Activated CD4-positive, alpha-beta T cell treated with anti-CD3 and anti-CD28 coated beads for 36 hours (primary cell): ENCODE measurements at places on chromosomes 11 and 22. TPM values are rescaled to one million over a fixed set of nuclear protein-coding genes. Genes with fewer than 3 reads are reported as not detected.

OLFML1 gene
- not detected for total RNA-seq

OR10D3 gene
- total RNA-seq, result not detected

DAGLA gene
- total RNA-seq, result 0.09 TPM

SHANK3 gene
- total RNA-seq, result 0.16 TPM

CDC42EP2 gene
- total RNA-seq, result 0.91 TPM

IGSF22 gene
- total RNA-seq, result 0.28 TPM

- no peak overlapping the region for H3K27ac ChIP-seq
- H3K4me3 ChIP-seq, result no peak overlapping the region
- DNase-seq, result peak; percentile 17
- peaks cover 77% of the 10 kb centered on the region for H3K27me3 ChIP-seq
- H3K36me3 ChIP-seq, result no peaks in the 10 kb centered on the region
- peaks cover 37% of the 10 kb centered on the region for H3K4me1 ChIP-seq
These were observed 1.6 kb upstream of the WT1 start for GRCh38 chr11:32436751-32437494.

DNA sequence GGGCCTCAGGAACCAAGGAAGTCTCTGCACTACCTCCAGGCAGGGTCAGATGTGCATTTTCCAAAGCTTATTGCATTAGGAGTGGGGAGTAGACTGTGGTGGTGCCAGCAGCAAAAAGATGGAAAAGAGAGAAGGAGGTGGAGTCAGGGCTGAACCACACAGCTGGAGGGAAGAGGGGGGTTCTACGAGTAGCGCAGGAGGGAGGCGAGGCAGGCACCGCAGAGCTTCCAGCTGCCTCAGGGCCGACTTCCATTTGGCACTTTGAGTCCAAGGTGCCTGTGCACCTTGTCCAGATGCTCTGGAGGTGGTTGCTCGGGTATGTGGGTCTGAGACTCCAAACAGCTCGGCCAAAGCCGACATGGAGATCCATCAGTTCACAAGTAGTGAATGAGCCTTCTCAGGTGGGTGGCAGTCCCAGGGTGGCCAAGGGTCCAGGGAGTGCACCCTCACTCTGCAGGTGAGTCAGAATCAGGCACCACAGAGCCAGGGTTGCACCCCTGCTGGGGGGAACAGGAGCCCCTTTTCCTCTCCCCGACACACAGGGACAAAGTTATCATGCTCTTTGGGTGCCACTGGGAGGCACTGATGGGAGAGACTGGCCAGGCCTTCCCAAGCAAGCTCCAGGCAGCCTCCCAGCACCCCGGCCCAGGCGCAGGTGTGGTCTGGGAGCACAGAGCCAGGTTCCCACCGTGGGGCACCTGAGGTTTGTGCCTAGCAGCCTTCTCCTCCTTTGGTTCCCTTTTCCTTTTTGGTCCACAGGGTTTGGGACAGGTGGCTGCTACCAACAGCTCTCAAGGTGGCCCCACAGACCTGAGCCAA is 30.2 kb downstream of the GGT5 start:
- no peak for DNase-seq
- no peaks in the 10 kb centered on the region for H3K36me3 ChIP-seq

DNA sequence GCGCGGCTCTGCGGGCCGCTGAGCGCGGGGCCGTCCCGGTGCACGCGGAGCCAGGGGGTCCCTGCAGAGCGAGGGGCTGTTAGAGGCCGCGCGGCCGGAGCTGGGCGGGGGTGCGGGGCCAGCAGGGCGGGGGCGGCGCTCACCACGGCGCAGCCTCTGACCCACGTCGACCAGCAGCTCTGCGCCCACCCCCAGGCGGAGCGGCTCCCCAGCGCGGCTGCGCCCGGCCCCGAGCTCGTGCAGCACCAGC is 385 bp upstream of the SCO2 start:
- peak overlapping the region; percentile 77 for H3K4me3 ChIP-seq
- no peak for DNase-seq
- H3K27ac ChIP-seq, result no peak overlapping the region
- peaks cover 23% of the 10 kb centered on the region for H3K36me3 ChIP-seq

GRCh38 chr11:121552644-121553043 is 99.9 kb upstream of the SORL1-AS1 start:
- H3K27me3 ChIP-seq, result no peaks in the 10 kb centered on the region
- H3K4me1 ChIP-seq, result peaks cover 14% of the 10 kb centered on the region
- H3K27ac ChIP-seq, result no peak overlapping the region
- peaks cover 36% of the 10 kb centered on the region for H3K36me3 ChIP-seq
- no peak overlapping the region for H3K4me3 ChIP-seq

DNA sequence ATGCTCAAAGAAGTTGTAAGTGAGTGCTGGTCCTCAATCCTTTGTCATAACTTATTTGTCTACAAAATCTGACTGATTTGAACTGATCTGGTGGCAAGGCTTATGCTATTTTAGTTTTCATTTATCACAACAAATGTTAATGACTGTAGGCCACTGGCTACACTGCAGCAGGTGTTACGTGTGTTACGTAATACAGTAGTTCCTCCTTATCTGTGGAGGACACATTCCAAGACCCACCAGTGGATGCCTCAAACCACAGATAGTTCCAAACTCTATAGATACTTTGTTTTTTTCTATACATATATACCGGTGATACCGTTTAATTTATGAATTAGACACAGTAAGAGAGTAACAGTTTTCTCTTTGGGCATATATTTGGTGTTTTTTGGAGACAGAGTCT is 7.0 kb downstream of the MADD start:
- H3K4me1 ChIP-seq, result peaks cover 18% of the 10 kb centered on the region
- H3K27me3 ChIP-seq, result no peaks in the 10 kb centered on the region
- no peak overlapping the region for H3K27ac ChIP-seq

DNA sequence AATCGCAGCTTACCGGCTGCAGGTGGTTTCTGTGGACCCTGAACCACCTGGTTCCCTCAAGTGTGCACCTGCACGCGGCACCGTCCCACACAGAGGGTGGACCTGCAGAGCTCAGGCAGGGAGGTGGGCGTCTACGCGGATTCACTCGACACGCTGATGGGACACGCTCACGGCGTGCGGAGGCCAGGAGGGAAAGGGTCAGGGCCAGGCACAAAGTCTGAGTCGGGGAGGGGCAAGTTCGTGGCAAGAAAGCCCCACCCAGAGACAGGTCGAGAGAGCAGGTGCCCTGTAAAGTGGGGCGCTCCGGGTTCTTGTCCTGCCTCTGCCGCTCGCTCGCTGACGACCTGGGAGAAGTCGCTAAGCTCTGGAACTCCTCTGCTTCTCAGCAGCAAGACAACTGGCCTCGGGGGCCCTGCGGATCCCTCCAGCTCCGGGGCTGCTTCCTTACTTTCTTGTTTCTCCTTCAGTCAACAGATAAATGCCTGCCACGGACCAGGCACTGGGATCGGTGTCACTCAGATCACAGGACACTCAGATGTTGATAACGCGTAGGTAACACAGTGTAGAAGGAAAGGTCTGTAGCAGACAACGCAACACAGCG is 72.4 kb upstream of the NUP50 start:
- no peak for DNase-seq
- H3K27me3 ChIP-seq, result peaks cover 8% of the 10 kb centered on the region
- no peak overlapping the region for H3K4me3 ChIP-seq
- H3K4me1 ChIP-seq, result peaks cover under 1% of the 10 kb centered on the region
- no peaks in the 10 kb centered on the region for H3K36me3 ChIP-seq

DNA sequence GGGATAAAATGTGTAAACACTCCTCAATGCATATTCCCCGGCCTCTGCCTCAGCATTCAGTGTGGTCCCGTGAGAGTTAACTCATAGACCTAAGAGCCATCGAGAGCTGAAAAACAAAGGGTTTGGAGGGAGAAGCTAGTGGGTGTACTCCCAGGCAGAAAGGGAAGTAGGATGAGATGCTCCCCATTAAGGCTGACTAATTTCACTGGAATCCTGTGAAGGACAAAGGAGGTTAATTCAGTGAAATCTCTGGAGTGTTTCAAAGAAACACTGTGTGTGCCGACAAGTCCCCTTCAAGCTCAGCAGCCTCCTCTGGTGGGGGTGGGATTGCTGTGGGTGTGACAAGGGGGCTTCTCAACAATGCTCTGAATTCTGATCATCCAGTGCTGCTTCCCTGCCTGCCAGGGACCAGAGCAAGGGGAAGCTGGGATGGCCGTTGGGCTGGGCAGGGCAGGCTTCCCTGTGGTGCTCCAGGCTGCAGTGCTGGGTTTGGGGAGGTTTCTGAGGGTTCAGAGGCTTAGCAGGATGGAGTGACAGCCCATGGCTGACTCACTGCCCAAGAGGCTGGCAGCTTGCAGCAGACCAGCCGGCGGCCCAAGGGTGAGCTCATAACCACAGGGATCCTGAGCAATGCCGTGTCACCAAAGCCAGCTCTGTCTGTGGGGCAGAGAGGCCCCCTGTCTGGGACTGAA is 61.4 kb upstream of the BMAL1 start:
- peak; percentile 68 for DNase-seq
- H3K4me3 ChIP-seq, result no peak overlapping the region
- peaks cover 2% of the 10 kb centered on the region for H3K27me3 ChIP-seq
- no peaks in the 10 kb centered on the region for H3K36me3 ChIP-seq
- H3K4me1 ChIP-seq, result peaks cover 3% of the 10 kb centered on the region

DNA sequence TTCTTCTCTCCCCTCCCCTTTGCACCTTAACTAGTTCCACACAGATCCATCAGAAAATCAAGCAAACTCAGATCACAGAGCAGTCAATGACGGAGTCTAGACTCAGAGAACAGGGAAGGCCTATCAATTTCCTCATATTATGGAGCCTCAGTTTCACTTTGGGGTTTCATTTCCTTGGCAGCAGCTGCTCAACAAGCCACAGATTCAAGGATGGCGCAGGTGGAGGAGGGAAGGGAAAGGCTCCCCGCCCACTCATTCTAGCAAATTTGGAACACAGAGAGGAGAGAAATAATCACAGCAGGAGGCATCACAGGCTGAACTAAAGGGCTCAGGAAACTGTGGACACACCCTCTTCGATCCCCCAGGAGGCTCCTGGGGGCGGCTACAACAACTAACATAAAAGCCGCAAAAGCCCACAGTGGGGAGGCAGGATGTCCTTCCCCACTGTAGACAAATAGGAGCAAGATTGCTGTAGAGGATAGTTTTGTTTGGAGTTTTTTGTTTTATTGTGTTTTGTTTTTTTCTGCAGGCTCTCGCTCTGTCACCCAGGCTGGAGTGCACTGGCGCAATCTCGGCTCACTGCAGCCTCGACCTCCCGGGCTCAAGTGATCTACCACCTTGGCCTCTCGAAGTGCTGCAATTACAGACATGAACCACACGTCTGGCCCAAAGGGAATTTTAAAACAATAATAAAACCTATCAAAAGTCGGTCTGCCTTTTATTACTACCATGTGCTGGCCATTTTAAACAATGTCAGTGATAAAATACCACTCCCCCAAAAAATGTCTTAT is 3.4 kb downstream of the PLAAT3 start:
- H3K27ac ChIP-seq, result no peak overlapping the region
- no peaks in the 10 kb centered on the region for H3K36me3 ChIP-seq
- no peak overlapping the region for H3K4me3 ChIP-seq
- H3K27me3 ChIP-seq, result no peaks in the 10 kb centered on the region
- peaks cover 4% of the 10 kb centered on the region for H3K4me1 ChIP-seq

DNA sequence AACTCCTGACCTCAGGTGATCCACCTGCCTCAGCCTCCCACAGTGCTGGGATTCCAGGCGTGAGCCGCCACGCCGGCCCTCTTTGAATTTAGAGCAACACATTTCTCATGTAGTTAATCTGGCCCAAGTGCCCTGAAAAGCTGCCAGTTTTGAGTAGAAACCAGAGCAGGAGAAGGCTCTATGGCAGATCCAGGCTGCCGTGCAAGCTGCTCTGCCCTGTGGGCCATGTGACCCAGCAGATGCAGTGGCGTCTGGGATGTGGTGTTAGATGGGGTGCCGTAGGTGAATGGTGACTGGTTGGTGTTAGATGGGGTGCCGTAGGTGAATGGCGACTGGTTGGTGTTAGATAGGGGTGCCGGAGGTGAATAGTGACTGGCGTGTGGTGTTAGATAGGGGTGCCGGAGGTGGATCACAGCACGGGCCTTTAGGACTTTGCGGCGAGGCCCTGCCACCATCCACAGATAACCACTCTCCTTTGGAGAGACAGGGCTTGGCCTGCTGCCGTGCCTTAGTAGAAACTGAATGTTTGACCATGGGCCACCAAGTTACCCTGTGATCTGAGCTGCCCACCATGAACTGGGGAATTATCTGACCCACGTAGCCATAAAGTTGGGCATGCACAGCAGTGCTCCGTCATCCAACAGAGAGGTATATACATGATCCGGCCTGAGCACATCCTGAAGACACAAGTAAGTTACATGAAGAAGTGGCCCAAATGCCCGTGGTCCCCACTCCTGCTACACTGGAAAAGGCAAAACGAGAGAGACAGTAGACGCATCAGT is 32.7 kb downstream of the ASCL2 start:
- no peak overlapping the region for H3K27ac ChIP-seq
- no peaks in the 10 kb centered on the region for H3K36me3 ChIP-seq
- DNase-seq, result no peak

- no peak overlapping the region for H3K27ac ChIP-seq
- no peak for DNase-seq
- H3K36me3 ChIP-seq, result no peaks in the 10 kb centered on the region
These were observed 3.9 kb upstream of the TEF start for GRCh38 chr22:41377846-41378245.

DNA sequence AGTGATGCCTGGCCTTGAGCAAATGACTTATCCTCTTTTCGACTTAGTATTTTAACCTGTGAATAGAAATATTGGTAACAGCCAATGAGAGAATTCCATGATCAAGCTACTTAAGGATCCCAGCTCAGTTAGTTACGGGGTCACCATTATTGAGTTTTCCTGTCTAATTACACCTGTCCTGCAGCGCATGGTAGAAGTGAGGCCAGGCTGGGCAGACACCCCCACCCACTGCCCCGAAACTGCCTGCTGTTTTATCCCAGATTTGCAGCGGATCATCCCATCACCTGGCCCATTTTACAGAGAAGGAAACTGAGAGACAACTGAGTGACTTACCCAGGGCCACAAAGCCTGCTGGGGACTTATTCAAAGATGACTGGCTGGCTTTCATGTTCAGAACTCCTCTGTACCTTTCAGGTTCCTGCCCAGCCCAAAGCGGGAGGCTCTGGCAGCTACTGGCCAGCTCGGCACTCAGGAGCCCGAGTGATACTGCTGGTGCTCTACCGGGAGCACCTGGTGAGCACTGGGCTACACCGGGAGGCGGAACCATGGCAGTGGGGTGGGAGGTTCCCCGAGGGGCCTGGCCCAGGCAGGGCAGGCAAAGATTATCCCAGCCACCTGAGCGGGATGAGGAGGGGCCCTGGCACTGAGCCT is 1.4 kb downstream of the MUS81 start:
- DNase-seq, result no peak
- H3K27ac ChIP-seq, result peak overlapping the region; percentile 99
- no peaks in the 10 kb centered on the region for H3K27me3 ChIP-seq
- peak overlapping the region; percentile 91 for H3K4me3 ChIP-seq
- H3K4me1 ChIP-seq, result peaks cover 20% of the 10 kb centered on the region

- H3K27ac ChIP-seq, result no peak overlapping the region
- H3K36me3 ChIP-seq, result no peaks in the 10 kb centered on the region
These were observed 80.1 kb upstream of the TP53I11 start for GRCh38 chr11:45030778-45031177.

GRCh38 chr22:45608763-45609180 is 62.9 kb upstream of the ATXN10 start:
- DNase-seq, result peak; percentile 38
- peaks cover 9% of the 10 kb centered on the region for H3K4me1 ChIP-seq
- no peaks in the 10 kb centered on the region for H3K36me3 ChIP-seq
- H3K27me3 ChIP-seq, result peaks cover 6% of the 10 kb centered on the region
